NCI-H1417 (cell line): ENCODE measurements at places on chromosomes 3 and 15.

GRCh38 chr3:46549989-46550388, 16.1 kb downstream of the LRRC2 start:
- no peak for DNase-seq

GRCh38 chr3:81947359-81947758, 185.9 kb upstream of the GBE1 start:
- no peak for DNase-seq

DNA sequence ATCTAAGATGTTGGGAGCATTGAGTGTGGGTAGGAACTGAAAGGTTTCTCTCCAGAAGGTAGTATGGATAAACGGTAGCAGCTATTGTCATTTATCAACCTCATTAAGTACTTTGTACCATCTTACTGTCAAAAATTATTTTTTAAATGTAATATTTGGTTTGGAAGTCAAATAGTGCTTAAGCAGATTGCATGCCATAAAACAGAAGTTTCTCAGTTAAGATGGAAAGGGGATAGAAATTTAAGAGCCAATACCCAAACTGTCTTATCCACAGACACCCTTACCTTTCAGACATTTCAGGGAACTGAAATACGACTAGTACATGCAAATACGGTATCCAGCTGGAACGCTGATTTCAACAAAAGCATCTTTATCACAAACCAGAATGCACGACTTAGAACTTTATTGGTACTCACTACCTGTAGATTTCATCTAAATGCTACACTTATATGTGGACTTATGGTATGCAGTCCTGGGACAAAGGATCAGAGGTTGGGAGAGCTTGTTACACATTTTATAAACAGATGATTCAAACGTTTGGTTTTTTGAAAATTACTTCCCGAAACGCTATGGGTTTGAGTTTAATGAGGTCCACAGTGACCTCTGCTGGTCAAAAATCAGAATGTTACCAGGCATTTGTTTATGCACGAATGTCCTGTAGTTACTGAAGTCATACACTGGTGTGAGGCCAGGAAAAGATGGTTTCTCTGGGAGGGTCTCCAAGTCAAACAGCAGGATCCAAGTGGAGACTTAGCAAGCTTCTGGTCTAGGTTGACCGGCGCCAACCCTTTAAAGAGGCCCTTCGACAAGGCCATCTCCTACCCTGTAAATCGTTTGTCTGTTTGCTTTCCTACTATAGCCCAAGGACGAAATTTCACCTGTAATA, 45.7 kb upstream of the DUT start:
- DNase-seq = peak; percentile 86

GRCh38 chr3:72299321-72299802, 514.4 kb upstream of the PROK2 start:
- DNase-seq = no peak

DNA sequence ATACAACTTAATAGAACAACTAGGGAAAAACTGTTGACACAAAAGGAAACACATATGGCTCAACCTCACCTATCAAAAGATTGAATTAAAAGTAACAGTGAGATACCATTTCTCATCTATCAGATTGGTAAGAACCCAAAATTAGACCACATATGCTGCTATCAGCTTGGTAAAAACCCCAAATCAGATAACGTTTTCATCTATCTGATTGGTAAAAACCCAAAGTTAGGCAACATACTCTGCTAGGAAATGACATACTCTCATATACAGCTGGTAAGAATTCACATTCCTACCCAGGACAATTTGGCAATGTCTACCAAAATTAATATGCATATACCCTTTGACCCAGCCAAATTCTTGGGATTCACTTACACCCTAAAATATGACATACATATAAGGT, 26.3 kb downstream of the NRG4 start:
- no peak for DNase-seq

- no peak for DNase-seq
Measured at GRCh38 chr3:105774444-105775180, 94.2 kb downstream of the CBLB start.

DNA sequence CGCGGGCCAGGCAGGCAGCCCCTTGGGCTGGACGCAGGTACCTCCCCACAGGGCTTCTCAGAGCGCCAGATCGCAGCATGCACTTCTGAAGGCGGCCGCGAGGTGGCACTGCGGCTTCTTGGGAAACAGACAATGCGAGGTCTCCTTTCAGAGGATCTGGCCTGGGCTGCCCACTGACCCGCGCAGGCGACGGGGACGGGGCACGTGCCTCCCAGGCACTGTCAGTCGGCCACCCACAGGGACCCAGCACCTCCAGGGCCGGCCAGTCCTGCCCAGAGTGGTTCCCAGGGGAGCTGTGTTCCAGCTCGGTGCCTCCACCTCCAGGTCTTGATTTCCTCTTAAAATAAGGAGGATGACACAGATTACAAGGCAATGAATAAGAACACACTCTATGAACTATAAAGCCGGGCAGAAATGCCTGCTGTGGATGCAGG, 24.4 kb upstream of the TXNRD3 start:
- DNase-seq = peak; percentile 89

DNA sequence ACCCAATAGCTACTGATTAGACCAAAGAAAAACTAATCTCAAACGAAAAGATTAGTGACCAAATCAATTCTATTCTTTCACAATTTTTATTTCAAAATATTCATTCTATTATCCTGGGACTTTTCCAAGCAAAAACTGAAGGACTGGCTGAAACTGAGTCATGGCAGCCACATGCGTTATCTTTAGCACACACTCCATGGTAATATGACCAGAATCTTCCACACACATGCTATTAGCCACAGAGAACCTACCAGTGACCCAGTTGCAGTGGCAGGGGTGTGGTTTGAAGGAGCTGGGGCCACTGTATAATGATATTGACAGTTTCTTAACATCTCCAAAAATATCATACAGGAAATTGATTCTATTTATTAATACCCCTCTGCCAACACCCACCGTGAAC, 154.8 kb upstream of the ABI3BP start:
- no peak for DNase-seq

GRCh38 chr15:39358441-39359041, 222.3 kb upstream of the THBS1 start:
- DNase-seq = peak; percentile 2

DNA sequence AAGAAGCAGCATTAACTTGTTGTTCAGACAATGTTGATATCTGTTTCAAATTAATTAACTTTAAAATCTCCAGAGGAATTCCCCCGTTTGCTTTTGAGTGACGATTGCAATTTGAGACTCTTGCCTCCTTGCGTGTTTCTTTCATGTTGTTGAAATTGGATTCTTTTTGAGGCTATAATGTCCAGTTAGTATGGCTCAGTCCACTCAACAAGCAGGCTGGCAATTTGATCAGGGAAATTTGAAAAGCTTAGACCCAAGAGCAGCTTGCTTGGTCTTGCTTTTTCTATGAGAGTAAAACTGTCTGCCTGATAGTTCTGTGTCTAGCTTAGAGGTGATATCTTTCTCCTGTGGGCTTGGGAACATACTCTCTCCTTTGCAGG, 2.0 kb downstream of the ARID3B start:
- no peak for DNase-seq

DNA sequence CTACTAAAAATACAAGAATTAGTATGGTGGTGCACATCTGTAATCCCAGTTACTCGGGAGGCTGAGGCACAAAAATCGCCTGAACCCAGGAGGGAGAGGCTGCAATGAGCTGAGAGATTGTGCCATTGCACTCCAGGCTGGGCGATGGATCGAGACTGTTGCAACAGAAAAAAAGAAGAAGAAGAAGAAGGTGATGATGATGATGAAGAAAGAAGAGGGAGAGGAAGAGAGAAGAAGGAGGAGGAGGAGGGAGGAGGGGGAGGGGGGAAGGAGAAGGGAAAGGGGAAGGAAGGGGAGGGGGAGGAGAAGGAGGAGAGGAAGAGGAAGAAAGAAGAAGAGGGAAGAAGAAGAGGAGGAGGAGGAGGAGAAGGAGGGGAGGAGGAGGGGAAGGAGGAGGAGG, 33.2 kb upstream of the ZNF710 start:
- no peak for DNase-seq

- DNase-seq = no peak
Measured at GRCh38 chr15:49199666-49200065, 29.6 kb downstream of the GALK2 start.
